Fibroblast of skin of abdomen (primary cell): ENCODE measurements at places on chromosomes 4 and X.

DNA sequence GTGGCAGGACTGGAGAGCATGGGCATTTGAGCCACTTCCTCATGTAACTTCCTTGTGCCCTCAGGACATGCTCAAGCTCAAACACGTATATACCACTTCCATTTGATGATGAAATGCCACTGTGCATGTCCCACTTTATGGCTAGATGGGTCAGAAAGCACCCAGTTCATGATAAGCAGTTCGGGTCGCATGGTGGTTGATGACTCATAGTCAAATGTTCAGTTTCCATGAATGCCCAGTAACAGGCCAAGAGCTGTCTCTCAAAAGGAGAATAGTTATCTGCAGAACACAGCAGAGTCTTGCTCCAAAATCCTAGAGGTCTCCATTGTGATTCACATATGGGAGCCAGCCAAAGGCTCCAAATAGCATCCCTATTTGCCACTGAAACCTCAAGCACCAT lies 48.9 kb upstream of the SPIN3 start:
- no peak for DNase-seq

- DNase-seq = peak; percentile 89
Measured at GRCh38 chr4:82798168-82799005, at the start of gene SCD5. Gene SCD5 (minus strand): TSS chr4:82798796. CDS start chr4:82798537, 259 bp downstream.

DNA sequence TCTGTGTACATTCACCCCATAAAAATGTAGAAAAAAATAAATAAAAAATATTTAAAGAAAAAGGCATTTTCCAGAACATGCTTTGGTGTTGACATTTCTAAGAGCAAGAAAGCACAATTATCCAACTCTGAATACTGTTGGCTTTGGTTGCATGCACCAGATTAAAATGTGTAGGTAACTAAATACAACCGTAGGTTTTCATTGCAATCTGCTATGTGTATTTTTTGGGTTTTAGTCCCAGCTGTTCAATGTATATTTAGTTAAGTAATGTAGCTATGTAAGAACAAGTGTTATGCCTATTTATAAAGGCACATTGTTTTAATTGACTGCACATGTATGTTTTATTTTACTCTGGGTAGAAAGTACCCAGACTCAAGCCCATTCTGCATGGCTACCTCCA lies 108.1 kb upstream of the PAQR3 start:
- no peak for DNase-seq

DNA sequence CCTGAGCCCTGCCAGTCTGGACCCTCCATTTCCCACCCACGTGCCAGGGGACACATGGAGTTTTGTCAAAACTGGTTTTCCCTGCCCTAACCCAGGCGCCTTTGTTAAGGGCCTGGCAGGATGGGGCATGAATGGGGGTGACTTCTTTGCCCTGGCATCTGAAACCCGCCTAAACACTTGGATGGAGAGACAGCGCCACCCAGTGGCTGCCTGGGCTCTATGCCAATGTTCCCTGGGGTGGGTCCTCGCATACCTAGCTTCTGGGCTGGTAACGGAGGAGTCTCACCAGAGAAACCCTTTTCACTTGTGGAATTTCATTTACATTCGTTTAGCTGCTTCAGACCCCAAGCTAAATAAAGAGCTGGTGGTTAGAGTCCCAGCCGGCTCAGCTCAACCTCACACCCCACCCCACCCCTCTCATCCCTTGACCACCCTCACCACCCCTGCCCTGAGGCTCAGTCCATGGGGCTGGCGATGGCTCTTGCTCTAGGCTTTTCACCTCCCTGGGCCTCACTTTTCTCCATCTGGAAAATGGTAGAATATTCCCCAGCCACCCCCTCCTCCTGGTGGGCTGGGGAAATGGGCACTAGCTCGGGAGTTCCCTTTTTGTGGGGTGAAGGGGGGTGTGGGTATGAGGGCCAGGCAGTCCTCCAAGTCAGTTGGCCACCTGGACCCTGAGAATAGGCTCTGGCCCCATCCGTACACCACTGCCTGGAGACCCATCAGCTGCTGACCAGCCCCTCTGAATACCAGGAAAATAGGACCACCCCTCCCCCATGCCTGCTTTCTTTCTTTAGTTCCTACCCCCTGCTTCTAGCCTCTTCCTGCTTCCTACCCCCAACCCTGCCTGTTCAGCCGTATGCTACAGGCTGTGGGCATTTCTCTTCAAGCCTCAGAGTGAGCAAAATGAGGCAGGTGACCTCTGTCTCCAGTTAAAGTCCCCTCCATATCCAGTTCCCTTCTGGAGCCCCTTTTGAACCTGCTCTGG lies 57.1 kb upstream of the PJA1 start:
- peak; percentile 63 for DNase-seq

DNA sequence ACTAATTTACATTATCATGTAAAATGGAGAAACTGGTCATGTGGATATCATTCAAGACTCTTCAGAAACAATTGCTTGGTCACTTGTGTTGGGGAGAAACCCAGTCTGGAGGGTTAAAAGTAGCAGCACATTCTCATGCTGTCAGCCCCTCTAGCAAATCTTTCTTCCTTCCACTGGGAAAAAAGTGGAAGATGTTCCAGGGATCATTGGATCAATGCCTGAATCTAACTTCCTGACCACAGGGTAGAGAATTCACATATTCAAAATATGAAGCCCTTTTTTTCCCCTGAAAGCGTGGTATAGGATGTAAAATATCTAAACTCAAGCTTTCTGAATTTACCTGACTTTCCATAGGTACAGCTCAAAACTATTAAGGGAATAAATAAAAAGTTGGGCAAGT lies 98.0 kb downstream of the CXCL13 start:
- no peak for DNase-seq

DNA sequence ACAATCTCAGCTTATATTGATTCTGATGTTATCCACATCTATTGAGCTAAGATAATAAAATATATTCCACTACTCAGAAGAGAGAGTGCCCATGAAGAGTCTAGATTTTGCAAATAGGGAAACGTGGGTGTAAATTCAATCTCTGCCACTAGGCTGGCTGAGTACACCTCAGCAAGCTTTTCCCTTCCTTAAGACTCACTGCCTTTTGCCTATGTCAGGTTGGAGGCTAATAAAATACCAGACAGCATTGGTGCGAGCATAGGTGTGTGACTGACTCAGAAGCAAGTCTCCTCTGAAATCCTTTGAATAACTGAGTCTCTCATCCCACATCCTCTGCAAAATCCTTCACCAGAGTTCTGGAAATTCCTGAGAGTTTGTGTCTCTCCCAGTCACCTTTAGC lies 405.4 kb upstream of the CPEB2 start:
- DNase-seq = no peak

DNA sequence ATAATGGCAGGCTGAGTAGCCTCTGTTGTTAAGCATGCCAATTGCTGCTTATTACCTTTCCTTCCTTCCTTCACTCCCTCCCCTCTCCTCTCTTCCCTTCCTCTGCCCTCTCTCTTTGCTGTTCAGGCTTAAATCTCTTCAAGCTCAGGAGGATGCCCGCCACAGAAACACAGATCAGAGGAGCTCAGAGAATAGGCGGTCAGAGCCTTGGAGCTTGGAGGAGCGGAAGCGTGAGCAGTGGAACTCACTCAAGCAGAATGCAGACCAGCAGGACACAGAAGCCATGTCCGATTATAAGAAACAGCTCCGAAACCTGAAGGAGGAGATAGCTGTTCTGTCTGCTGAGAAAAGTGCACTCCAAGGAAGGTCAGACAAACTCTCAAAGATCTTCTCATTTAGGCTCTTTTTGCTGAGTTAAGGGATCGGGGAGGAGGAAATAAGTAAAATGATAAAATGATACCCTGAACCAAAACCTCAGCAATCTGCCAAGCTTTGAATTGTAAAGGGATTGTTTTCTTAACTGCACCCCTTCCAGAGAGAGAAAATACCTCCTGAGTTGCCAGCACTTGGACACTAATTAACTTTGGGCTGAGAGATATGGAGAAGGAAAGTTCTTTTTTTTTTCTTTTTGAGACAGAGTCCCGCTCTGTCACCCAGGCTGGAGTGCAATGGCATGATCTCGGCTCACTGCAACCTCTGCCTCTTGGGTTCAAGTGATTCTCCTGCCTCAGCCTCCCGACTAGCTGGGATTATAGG lies 20.9 kb downstream of the SPATA18 start:
- no peak for DNase-seq

DNA sequence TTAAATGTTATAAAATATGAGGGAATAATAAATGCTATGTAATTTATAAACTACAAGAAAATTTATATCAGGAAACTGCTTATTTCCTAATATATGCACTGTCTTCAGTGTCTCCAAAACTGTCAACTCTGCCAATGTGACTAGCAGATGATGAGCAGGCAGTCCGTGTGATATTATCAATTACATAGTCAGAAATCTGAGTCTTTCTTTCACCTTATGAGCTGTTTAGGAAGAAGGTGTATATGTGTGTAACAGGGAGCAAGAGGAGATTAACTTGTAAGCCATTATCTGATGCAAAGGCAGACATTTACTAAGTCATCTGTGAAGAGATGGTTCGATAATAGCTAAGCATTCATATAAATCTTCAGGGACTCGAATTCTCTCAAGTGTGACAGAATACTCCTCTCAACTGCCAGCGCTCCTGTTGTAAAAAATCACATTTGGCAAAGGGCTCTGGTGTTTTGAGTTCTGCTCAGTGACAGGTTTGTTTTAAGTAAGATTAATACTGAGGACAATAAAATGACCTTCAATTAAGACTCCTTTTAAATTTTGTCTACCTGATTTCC lies 79.7 kb downstream of the SNCA start:
- DNase-seq = no peak
